ENCODE measurements at places on chromosomes 13 and 19.

DNA sequence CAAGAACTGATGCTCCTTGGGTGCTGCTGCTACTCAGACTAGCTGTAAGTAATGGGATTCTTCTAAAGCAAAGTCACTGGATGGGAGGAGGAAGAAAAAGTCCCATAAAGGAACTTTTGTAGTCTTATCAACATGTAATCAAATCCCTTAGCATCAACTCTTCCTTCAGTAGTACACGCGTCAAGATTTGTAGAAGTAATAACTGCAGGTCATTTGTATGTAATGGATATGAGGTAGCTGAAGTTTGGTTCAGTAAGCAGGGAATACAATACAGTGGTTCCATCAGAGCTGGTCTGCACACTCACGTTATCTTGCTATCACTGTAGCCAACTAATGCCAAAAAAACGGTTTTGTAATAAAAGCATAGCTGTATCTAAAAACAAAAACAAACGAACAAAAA is 72.4 kb upstream of the ZDHHC20 start:
- no peak for DNase-seq

DNA sequence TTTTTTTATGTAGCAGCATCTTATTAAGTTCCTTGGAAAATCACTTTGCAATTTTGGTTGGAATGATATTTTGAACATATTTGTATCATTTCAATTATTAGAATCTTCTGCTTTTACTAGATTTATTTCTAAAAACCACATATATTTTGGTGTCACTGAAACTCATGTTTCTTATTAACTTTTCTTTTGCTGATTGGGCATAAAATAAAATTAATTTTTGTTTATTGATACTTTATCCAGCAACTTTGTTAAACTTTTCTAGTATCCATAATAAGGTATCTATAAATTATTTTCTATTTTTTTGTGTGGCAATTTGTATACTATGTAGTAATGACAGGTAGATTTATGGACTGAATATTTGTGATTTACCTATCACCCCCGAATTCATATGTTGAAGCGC is 556.4 kb upstream of the ATXN8OS start:
- no peak for DNase-seq

DNA sequence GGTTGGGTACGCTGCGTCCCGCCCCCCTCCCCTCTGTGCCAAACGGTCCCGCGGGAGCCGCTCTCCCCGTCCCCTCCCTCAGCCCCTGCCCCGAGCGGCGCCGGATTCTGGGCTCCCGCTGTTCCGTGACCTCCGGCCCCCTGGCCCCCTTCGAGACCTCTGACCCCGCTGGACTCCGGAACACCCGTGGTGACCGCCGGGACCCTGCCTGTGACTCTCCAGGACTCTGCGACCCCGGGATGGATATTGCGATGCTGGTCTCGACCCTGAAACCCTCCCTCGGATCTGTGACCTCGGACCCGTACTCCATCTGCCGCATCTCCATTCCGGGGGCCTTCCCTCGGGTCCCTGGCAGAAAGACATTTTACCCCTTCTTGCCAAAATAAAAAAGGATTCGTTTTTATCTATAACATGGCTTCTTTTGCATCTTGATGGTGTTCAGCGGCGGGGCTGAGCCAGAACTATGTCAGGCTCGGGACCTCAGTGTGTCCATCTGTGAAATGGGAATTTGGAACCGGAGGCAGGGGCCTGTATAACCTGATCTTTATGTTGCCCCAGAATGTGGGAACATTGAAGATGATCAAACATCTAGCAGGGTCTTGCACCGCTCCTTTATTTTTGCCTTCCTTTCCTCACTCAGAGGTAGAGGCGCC is 654 bp upstream of the MEGF8 start:
- DNase-seq: no peak

GRCh38 chr19:2877398-2878331 is 10.5 kb downstream of the ZNF556 start:
- DNase-seq: no peak

DNA sequence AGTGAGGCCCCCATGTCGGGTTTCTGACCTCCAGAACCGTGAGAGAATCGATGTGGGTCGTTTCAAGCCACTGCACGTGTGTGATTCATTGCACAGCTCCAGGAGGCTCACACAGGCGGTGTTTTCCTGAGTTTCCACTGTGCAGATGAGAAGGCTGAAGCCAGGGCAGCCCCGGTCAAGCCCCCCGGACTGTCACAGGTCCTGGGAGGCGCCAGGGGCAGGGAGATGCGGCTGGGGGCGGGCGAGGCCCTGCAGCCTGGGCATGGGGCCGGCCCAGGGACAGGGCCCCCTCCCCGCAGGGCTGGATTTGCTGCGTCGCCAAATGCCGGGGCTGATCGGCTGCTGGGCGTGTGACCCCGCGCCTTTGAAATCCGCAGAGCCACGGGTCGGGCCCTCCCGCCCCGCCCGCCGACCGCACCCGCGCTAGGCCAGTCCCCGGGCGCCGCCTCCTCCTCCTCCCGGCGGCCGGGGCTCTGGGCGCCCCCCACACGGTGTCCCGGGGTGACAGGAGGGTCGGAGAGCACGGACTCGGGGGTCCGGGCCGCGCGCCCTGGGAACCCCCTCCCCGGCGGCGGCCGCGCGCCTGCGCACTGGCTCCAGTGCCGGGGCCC is 9.9 kb upstream of the MKNK2 start:
- no peak for DNase-seq
